ENCODE measurements at places on chromosomes 2 and 18.

DNA sequence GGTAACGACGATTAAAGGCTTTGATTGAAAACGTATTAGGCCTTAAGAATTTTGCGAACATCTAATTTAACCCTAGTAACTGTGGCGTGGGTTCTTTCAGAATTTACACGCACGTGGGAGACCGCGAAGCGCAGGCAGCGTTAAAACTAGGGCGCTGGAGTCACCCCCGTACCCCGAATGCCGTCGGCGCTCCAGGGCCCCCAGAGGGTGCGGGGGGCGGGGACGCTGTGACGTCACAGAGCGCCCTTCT lies 673 bp upstream of the SMCHD1 start:
- DNase-seq, result no peak

- no peak for DNase-seq
These were observed 62.8 kb downstream of the TMEM237 start for GRCh38 chr2:201580486-201580885.

GRCh38 chr2:227608561-227609338 lies 5.9 kb downstream of the SCYGR3 start:
- DNase-seq, result no peak

- no peak for DNase-seq
These were observed 8.9 kb downstream of the EPC2 start for GRCh38 chr2:148653437-148653836.

DNA sequence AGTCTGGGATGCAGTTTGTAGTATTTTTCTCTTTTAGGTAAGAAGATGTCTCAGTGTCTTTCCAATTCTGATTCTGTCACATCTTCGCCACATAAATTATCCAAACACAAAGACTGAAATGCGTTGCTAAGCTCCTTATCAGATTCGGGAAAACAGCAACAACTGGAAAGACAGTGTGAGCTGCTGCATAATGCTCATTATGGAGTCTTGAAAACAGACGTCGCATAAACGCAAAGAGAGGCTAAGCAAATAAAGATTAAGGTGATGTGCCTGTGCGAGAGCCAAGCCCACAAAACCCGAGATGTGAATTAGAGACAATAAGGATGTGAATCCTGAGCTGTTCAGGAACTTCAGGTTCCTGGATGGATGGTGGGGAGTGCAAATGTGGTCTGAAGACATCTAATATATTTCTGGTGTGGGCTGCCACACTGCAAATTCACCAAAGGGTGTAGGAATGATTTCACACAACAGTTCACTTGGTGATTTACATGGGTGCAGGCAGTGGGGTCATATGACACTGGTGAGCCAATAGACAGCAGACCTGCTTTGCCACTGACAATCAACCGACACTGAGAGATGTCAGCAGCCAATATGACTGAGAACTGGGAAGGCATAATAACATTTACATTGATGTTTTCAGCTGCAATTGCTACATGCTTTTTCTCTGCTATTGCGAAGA lies 195.8 kb downstream of the MTX2 start:
- DNase-seq, result no peak

DNA sequence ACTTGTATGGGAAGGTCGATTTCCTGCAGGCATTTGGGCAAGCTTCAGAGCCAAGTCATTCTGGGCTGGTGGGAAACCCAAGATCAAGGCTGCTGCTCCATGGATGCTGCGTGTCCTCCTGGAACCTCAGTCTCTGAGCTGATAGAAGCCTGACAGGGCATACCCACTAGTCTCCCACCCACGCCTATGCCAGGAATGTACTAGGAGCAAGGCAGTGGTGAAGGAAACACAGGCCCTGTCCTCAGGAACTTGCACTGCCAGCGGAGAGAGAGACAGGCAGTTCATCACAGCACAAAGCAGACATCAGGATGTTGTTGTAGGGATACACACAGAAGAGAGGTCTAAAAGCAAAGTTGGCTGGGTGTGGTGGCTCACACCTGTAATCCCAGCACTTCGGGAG lies 84.2 kb downstream of the PLB1 start:
- no peak for DNase-seq

DNA sequence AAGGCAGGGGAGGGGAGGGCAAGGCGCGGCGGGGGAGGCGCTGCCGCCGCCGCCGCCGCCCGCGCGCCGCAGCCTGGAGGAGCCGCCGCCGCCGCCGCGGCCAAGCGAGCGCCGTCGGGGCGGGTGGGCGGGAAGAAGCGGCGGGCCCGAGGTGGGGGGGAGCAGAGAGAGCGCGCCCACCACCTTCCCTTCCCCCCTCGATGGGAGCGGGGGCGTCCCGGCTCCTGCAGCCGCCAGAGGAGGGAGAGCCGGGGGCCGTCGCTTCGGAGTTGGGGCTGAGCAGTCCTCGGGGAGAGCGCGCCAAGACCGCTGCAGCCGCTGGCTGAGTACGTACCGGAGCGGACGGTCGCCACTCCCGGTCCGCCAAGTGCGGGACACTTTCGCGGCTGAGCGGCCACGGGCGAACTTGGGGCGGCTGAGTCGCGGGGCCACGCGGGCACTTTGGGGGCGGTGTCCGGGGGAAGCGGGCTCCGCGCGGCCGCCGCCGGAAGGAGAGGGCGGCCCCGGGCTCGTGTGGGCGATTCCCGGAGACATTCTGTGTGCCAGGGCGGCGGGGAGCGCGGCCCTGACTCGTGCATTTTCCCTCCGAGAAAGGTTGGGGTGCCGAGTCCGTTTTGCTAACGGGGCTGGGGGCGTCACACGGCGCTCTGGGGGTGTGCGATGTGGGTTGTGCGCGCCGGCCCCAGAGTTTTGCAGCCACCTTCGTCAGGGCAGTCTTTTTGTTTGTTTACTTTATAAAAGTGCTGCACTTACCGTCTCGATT lies at the start of gene NAB1:
NAB1 (plus strand) TSS at position 49 of the 763 bp plus-strand sequence. CDS start 10,094 bp downstream, outside the sequence.
- peak; percentile 67 for DNase-seq
